ENCODE measurements at places on chromosomes 5 and 9.

DNA sequence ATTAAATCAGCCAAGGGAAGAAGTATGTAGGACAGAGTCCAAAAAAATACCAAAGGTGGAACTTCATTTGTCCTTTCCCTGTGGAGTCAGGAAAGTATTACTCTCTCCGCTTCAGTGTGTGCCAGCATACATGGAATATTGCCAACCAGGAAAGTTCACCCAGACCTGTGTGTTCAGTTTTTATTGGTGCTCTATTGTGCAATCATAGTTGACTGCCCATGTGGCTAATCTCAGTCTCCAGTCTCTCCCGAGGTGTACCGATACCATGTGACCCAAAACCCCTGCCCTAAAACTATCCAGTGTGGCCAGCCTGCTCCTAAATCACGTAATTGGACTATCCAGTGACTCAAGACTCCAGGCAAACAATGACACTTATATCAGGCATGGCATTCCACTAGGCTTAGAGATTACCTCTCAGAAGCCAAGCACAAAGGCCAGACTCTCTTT lies 38.8 kb downstream of the NFX1 start:
- no peak for DNase-seq

- no peak for DNase-seq
Measured at GRCh38 chr5:173645437-173645807, 29.0 kb upstream of the BOD1 start.

- DNase-seq = no peak
Measured at GRCh38 chr5:168570490-168571328, 8.5 kb downstream of the PANK3 start.

GRCh38 chr9:826500-827280 lies 14.8 kb upstream of the DMRT1 start:
- DNase-seq = no peak

DNA sequence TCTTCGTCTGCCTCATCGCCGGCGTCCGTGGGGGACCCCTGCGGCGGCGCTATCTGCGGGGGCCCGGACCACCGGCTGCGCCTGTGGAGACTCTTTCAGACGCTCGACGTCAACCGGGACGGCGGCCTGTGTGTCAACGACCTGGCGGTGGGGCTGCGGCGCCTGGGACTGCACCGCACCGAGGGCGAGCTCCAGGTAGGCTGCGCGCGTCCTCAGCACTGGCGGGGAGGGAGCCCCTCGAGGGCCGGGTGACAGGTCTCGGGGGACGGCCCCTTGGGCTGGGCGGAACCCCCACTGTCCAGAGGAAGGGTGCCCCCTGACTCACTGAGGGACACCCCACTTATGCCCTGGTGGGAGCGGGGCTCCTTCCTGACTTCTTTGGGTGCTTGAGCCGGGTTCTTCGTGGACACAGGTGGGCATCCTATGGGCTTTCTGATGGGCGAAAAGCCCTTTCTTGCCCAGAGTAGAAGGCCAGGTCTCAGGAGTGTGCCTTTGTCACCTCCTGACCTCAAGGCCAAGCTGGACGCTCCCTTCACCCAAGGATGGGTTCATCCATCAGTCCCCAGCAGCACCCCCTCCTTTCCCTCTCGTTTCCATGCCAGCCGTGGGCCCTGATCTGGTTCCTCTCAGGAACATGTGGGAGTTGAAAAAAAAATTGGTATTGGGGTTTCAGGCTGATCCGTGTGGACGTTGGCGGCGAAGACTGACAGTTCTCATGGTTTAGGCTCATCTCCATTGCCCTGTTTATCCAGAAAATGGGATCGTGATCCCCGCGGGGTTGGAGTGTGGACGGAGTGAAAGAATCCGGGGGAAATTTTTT lies 564 bp downstream of the SLC25A25 start:
- DNase-seq = no peak
